Stimulated activated CD4-positive, alpha-beta T cell treated with anti-CD3 and anti-CD28 coated beads, Interleukin-2, amount 100 ng/mL, for 48 hours (primary cell): ENCODE measurements at places on chromosomes 3 and 15.

GRCh38 chr3:100048248-100048647 is 66.1 kb downstream of the FILIP1L start:
- no peak for DNase-seq

GRCh38 chr15:75836959-75837334 is 6.3 kb upstream of the UBE2Q2 start:
- peak; percentile 23 for DNase-seq

GRCh38 chr3:24101676-24102168 is 156.6 kb downstream of the NR1D2 start:
- no peak for DNase-seq

DNA sequence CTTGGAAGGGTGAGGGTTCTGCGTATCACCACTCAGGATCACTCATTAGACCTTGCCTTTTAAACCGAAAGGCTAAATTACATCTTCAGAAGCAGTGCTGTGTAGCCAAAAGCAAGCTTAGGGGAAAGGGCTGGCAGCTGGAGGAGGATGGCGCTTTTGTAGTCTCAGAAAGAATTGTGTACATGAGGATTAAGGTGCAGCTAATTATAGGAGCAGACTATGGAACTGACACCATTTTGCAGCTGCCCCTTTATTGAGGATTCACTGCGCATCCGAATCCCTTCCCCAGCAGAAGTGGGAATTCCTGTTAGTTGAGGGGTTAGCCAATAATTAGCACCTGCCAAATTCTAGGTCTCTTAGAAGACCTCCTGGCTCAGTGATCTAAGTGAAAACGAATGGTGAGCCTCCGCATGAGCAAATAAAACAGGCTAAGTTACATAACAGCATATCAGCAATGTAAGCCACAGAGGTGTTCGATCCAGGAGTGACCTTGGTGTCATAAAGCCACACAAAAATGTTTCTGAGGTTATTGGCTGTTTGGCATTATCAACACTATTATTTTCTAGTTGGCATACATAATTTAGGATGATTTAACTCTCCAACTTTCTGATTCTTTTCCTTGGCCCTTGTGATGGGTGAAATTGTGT is 42.6 kb upstream of the SEMA6D start:
- DNase-seq = no peak

DNA sequence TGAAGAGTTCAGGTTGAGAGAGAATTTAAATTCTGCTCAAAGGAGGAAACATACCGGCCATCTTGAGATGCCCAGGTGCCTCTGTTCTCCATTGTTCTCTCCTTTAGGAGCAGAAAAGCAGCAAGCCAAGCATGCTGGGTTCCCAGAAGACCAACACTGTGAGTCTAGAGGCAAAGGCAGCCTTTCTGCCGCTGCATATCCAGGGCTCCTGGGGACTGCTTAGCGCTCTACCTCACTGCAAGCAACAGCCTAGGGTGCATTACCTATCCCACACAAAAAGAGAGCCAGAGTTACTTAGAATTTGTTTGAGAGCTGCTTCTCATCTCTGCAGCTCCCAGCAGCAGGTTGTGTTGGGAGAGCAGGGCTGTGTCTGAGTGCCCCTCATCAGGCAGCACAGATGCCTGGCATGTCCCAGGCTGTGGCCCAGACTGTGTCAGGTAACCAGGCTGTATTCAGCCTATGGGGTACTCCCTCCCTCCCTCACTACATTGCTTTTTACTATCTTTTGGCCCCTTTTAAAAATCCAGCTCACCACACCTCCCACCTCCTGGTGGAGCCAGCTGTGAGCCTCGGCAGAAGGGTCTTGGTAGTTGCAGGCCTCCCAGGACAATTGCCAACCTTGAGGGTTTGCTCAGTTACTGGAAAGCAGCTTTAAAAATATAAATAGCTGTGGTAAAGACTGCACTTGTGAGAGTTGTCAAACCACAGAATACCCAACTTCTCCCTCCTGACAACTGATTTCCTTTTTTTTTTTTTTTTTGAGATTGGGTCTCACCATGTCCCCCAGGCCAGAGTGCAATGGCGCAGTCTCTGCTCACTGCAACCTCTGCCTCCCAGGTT is 30.2 kb downstream of the BCL2L10 start:
- DNase-seq = no peak
